ENCODE measurements at places on chromosomes 5 and 9.

- DNase-seq: peak; percentile 77
These were observed 293 bp downstream of the CENPP start for GRCh38 chr9:92325991-92326500.

- DNase-seq: no peak
These were observed 51.2 kb downstream of the FCHO2 start for GRCh38 chr5:73007051-73007450.

DNA sequence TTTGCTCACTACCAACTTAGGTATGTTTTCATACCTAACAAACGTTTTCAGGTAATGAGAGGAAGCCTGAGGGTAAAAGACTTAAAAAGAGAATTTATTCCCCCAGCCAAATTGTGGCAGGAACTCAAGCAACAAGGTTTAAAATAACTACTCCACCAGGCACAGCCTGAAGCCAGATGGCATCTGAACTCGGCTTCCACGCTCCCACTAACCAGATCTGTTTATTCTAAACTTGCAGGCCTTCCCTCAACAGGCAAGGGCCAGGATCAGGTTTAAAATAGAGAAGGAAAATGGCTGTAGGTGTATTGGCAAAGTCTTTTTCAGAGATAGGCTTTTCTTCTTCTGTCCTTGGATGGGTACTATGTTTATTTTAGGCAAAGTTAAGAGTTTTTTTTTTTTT, 89.4 kb downstream of the OTULIN start:
- peak; percentile 16 for DNase-seq

DNA sequence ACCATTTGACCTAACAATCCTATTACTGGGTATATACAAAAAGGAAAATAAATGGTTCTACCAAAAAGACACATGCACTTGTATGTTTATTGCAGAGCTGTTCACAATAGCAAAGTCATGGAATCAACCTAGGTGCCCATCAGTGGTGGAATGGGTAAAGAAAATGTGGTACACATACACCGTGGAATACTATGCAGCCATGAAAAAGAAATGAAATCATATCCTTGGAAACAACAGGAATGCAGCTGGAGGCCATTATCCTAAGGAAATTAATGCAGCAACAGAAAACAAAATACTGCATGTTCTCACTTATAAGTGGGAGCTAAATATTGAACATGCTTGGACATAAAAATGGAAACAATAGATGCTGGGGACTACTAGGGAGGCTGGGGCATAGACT, 534.1 kb upstream of the SGCD start:
- no peak for DNase-seq

DNA sequence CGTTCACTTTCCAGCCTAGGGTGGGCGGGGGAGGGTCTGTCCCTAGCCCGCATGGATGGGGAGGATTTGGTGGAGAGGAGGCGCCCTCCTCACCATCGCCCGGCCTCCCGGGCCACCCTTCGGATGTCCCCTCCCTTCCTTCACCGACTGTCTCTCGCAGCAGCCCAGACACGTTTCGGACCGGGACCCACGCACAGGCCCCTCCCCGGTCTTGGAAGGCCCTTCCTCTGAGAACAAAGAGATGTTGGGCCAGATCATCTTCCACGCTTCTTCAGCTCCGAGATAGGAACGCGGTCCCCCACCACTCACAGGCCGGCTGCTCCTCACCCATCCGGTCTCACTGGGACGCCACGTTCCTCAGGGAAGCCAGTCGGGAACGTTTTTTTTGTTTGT, 640 bp upstream of the DPM2 start:
- no peak for DNase-seq

Data from NCI-H82 (cell line).